ENCODE measurements at places on chromosomes 12 and 14.

GRCh38 chr14:89445273-89445973 is 28.4 kb upstream of the FOXN3 start:
- DNase-seq = no peak

- DNase-seq = peak; percentile 29
Observed at GRCh38 chr14:21136024-21136423, 19.8 kb downstream of the OR5AU1 start.

GRCh38 chr14:103450416-103450815 is 65.2 kb downstream of the MARK3 start:
- DNase-seq = no peak

DNA sequence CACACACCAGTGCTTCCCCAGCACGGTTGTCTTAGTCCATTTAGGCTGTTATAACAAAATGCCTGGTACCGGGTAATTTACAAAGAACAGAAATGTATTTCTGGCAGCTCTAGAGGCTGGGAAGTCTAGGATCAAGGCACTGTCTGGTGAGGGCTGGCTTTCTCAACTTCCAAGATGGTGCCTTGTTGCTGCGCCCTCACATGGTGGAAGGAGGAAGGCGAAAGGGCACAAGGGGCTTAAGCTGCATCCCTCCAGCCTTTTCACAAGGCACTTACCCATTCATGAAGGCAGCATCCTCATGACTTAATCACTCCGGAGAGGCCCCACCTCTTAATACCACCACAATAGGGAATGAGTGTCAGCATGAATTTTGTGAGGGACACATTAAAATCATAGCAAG is 155.5 kb downstream of the SLC15A5 start:
- DNase-seq = no peak

DNA sequence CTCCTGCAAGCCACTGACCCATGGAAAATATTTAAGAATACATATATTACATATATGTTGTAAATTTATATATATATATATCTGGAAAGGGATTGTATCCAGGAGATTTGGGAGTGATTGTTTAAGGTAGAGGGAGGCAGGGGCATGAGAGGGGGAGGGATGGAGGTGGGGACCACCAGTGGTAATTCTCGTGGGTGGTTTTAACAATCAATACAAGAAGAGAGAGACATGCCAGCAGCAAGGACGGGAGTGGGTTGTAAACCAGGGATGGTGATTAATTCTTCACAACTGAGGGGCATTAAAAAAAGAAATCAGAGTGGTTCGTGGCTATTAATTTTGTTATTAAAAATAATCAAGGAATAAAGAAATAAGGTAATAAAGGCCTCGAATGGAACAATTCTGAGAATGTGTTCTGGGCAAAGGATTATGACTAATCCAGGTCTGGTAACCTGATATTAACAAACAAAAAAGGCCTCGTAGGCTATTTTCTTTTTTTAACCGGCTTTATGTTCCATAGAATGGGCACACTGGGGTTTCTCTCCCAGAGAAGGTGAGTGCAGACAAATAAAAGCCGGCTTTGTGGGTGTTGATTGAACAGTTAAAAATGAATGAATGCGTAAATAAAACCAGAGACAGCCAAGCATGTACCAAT is 8.3 kb upstream of the RTL1 start:
- no peak for DNase-seq

- DNase-seq = no peak
Observed at GRCh38 chr14:82710267-82710841, 1176.7 kb upstream of the SEL1L start.

- DNase-seq = no peak
Observed at GRCh38 chr12:117171499-117172162, 18.6 kb downstream of the FBXO21 start.

DNA sequence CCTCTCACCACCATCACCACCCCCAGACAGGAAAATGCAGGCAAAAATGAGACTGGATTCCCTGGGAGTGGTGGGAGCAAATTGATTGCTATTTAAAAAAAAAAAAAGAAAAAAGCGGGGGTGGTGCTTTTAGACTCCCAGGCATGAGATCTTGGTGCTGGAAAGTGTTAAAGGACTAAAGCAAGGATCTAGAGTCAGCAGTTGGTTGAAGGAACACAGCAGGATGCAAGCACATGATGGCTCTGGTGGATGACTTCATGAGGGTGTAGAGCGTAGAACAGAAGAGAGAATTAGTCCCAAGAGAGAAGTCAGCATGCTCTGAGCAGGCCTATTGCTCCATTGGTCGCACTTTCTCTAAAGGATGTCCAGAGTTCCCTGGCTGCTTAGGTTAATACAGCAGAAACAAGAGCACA is 183.8 kb upstream of the HMGA2 start:
- no peak for DNase-seq

- no peak for DNase-seq
Observed at GRCh38 chr14:78346747-78347146, 176.6 kb downstream of the NRXN3 start.

DNA sequence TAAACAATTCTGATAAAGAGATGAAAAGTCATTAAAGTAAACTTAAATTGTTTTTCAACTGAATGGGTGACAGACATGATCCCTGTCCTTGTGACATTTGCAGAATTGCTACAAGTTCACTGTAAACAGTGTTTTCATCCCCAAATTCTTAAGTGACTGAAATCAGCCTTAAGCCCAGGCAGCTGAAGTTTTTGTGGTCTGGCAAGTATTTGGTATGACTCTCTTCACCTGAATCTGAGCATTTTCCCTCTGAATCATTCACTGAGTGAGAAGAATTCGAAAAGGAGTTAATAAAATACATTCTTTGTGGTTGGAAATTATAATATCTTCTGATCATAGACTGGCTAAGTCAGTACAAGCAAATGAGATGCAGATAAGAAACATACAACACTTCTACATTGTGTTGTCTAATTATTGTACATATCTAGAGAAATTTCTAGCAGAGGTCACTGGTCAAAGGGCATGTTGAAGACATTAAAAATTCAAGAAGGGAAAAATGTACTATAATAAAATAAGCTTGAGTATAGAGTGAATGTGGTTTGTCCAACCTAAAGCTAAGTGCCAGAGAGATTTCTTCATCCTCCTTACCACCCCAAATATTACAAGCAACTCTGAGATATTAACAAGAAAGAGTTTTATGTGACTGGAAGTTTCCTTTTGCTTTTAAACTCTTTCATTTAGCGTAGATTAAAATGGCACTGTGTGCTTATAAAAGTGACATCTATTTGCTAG is 177.8 kb upstream of the DIO2 start:
- no peak for DNase-seq

DNA sequence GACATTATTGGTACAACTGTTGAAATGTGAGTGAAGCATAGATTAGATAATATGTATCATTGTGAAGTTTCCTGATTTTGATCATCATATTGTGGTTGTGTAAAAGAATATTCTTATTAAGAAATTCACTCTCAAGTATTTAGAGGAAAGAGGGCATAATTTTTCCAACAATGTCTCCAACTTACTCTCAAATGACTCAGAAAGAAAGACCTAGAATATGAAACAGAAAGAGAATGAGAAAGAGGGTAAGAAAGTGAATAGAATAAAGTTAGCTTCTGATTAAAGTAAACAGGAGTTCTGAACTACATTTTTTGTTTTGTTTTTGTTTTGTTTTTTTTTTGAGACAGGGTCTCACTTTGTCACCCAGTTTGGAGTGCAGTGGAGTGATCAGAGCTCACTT is 123.0 kb downstream of the CPNE8 start:
- DNase-seq = no peak

- peak; percentile 34 for DNase-seq
Observed at GRCh38 chr12:120710805-120711296, 593 bp downstream of the UNC119B start.

- no peak for DNase-seq
Observed at GRCh38 chr14:60758885-60759284, 24.3 kb downstream of the MNAT1 start.

DNA sequence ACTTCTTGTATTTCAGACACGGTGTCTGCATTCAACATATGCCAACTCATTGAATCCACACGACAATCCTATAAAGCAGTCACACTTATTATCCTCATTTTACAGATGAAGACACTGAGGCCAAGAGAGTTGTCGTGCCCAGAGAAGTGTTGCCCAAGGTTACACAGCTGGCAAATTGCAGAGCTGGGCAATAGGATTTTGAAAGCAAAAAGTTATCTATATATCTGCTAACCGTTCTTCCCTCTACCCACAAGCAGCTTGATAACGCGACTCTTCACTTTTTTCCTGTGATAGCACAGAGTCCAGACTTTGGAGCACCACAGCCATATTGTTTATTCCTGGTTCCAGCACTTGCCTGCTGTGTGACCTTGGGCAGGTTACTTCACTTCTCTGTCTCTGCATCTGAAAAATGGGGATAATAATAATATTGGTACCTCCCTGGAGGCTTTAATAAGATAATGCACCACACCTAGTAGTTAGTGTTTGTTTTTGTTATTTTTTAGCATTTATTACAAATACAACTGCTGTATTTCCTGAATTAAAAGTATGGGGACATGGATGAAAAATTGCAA is 82.2 kb downstream of the CHST11 start:
- no peak for DNase-seq

Measured in CD4-positive, alpha-beta T cell treated with Interleukin-21 for 1 hour (primary cell).